Smooth muscle cell of bladder (primary cell): ENCODE measurements at places on chromosomes 5 and 9. TPM values are rescaled to one million over a fixed set of nuclear protein-coding genes. Genes with fewer than 3 reads are reported as not detected.

The LCN6 gene
- not detected in 2 replicates for total RNA-seq

The CARD9 gene
- 2.2 and 3.0 TPM in 2 replicates for total RNA-seq

The ANKRD34B gene
- total RNA-seq, result under 0.01 TPM in 1 of 2 replicates, not detected in the other

The RETREG1 gene
- total RNA-seq, result 0.71 and 0.92 TPM in 2 replicates

The CCDC180 gene
- total RNA-seq, result 1.7 TPM in 2 replicates

The PCDHGA11 gene
- 6.4 and 8.5 TPM in 2 replicates for total RNA-seq

The CDC20B gene
- under 0.01 TPM in 1 of 2 replicates, not detected in the other for total RNA-seq

The SLC34A1 gene
- not detected in 2 replicates for total RNA-seq

The PCDHB5 gene
- total RNA-seq, result 0.57 and 1.4 TPM in 2 replicates

The IFNB1 gene
- not detected in 2 replicates for total RNA-seq

The DBH gene
- not detected in 2 replicates for total RNA-seq

The NIPAL4 gene
- 0.14 TPM in 1 of 2 replicates, not detected in the other for total RNA-seq

The LURAP1L gene
- total RNA-seq, result 71.4 and 73.5 TPM in 2 replicates

The CCL28 gene
- total RNA-seq, result 0.43 and 1.5 TPM in 2 replicates
